ENCODE measurements at places on chromosomes 1 and 21.

DNA sequence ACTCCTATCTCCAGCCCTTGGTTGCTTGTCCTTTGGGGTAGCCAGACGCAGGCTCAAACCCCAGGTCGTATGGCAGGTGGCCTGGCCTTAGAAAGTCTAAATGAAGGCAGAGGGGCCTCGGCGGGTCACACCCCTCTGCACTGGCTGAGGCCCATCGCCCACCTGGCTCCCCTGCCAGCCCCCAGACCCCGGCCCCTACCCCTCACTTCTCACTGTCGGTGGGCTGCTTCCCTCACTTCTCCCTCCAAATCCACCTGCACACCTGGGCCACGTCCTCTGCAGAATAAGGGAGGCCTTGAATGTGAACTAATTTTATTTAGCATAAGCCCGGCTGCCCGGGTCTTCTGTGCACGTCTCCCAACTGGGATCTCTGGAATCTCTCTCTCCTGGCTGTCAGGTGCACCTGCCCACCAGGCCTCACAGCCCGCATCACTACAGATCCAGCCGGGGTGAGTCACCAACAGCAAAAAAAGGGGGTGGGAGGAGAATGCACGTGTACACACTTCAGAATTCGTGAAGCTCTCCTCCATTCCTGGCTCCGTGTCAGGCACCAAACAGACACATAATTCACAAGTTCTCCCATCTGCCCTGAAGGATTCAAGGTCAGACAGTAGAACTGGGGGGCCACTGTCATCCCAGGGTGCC lies 107.5 kb upstream of the SIM2 start:
- peak; percentile 45 for DNase-seq

- DNase-seq: no peak
Observed at GRCh38 chr1:212450331-212450881, 17.7 kb downstream of the NENF start.

DNA sequence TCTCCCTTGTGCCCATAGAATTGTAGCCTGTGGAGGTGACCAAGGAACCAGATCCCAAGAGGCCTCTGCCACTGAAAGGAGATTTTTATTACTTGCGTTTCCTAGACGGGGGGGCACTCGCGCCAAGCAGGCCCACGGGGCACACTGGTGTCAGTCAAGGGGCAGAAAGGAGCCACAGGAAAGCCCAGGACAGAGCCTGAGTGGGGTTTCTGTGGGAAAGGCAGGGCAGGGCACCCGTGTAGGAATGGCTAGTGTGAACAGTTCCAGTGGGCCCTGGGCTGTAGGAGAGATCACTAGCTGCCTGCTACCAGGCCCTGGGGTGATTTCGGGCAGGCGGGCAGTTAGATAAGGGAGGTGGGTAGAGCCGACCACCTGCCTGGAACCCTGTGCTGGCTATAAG lies 70.8 kb downstream of the ADARB1 start:
- no peak for DNase-seq

GRCh38 chr1:30166174-30166573 lies 557.2 kb downstream of the MATN1 start:
- DNase-seq: no peak

DNA sequence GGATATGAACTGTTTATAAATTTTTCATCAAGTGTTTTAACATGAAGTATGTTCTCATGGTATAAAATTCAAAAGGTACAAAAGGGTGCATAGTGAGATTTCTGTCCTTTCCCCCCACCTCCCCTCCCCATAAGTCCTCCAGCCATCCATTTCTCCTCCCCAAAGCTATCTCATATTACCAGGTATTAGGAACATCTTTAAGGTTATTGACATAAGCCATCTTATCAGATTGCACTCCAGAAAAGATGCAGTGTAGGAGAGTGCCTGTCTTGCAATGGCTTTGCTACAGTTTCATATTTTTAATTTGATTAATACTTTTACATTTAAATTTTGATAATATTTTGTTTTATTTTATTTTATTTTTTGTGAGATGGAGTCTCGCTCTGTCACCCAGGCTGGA lies 13.5 kb upstream of the HPCAL4 start:
- DNase-seq: no peak

- no peak for DNase-seq
Observed at GRCh38 chr21:33128538-33128937, 58.6 kb downstream of the OLIG1 start.

DNA sequence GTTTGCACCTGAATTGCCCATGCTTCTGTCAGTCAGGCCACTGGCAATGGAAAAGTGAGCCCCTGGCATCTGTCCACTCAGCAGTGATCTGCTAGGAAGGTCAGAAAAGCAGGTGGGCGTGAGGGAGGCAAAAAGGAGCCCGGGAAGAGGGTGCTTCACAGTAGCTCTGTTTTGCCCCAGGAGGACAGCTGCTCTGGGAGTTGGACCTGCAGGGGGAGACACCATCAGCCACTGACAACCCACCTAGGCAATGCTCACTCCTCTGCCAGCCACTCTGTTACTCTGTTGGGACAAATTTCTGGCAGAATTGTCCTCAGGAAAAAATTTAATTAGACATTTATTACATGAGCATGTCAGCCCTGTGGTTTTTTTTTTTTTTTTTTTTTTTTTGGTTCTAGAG lies 146.4 kb downstream of the LRIG2 start:
- DNase-seq: no peak

Measured in left lung (tissue), 14 donors.